Ureter (tissue), 1 donor: ENCODE measurements at places on chromosomes 5 and 9.

- DNase-seq: peak; percentile 25
Measured at GRCh38 chr5:135010502-135011354, 23.3 kb downstream of the PITX1 start.

GRCh38 chr5:141681695-141682641 lies at the start of gene ARAP3:
Gene ARAP3, minus strand, starts transcription at chr5:141682230. Its CDS starts 1,744 bp downstream, at chr5:141680486.
- peak; percentile 89 for DNase-seq

GRCh38 chr9:88044200-88044599 lies 69.9 kb upstream of the CDK20 start:
- DNase-seq: no peak

DNA sequence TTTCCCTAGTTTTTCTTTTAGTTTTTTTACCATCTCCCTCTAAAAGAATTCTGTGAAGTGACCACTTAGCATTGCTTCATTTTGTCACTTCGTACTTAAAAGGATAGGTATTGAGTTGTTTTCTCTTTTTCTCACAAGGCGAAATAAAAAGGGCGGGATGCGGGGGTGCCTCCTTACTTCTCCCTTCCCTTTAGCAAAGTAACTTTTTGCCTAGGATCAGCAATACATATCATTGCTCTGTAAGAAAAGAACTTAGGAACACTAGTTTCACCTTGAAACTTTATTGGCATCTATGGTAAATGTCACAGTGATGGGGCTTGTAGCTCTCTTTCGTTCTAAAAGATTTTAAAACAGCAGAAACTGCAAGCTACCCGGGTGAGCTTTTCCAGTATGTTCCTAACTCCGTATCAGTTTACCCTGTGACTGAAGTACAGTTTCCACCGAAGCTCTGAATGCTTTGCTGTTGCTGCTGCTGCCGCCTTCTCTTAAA lies 4.1 kb downstream of the PRDM6 start:
- no peak for DNase-seq

- no peak for DNase-seq
Measured at GRCh38 chr5:38867032-38867398, 21.2 kb downstream of the OSMR start.
